ENCODE measurements at places on chromosomes 13 and 19. TPM values are rescaled to one million over a fixed set of nuclear protein-coding genes. Genes with fewer than 3 reads are reported as not detected.

PRSS57 gene
- not detected for total RNA-seq

EDNRB gene
- total RNA-seq: not detected

KLK2 gene
- 1.6 TPM for total RNA-seq

CYP2S1 gene
- 0.15 TPM for total RNA-seq

- H3K4me1 ChIP-seq: peaks cover 25% of the 10 kb centered on the region
- DNase-seq: no peak
- no peak overlapping the region for H3K27ac ChIP-seq
- no peak overlapping the region for H3K4me3 ChIP-seq
- H3K36me3 ChIP-seq: no peaks in the 10 kb centered on the region
Observed at GRCh38 chr19:6718111-6718740, 2.2 kb downstream of the C3 start.

- no peaks in the 10 kb centered on the region for H3K36me3 ChIP-seq
- no peak for DNase-seq
- 0 out of 2 replicates have a peak, but pooled peaks cover 4% of the 10 kb centered on the region for H3K27me3 ChIP-seq
- no peaks in the 10 kb centered on the region for H3K4me1 ChIP-seq
Observed at GRCh38 chr13:26897706-26898550, 137.3 kb upstream of the GPR12 start.

DNA sequence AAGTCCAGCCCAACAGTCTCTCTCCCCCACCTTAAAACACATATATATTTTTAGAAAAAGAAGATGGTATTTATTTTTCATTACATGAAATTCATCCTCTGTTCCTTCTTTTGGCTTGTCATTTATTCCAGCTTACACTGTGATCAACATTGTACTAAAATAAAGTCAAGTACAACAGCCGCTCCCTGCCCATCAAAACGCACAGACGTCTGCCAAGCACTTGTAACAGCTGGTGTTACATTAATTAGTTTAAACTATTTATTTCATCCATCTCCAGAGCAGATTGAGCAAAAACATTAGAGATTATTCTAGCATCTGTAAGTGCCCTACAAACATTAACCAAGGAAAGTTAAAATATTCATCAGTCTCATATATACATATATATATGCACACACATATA lies 350.5 kb downstream of the DACH1 start:
- no peak overlapping the region for H3K4me3 ChIP-seq
- no peaks in the 10 kb centered on the region for H3K36me3 ChIP-seq
- H3K4me1 ChIP-seq: no peaks in the 10 kb centered on the region
- no peak overlapping the region for H3K27ac ChIP-seq
- no peaks in the 10 kb centered on the region for H3K27me3 ChIP-seq

DNA sequence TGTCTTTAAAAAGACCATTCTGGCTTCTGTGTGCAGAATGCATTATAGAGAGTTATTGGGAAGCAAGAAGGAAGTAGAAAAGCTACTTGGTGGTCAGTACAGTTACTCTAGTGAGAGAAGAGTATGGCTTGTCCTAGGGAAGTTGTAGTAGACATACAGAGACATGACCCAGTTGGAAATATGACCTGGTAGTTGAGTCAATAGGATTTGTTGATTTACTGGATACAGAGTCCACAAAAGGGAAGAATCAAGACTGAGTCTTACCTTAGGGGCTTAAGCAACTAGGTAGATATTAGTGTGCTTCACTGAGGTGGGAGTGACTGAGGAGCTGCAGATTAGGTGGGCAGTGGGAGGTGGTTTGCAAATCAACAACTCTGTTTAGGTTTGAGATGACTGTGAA lies 48.8 kb downstream of the RASL11A start:
- no peak for DNase-seq
- H3K36me3 ChIP-seq: no peaks in the 10 kb centered on the region
- no peak overlapping the region for H3K4me3 ChIP-seq
- no peak overlapping the region for H3K27ac ChIP-seq

GRCh38 chr19:50777830-50778303 lies 7.6 kb downstream of the GPR32 start:
- no peaks in the 10 kb centered on the region for H3K4me1 ChIP-seq
- no peak for DNase-seq
- H3K27me3 ChIP-seq: peaks cover 8% of the 10 kb centered on the region

GRCh38 chr13:97382276-97382675 lies 51.7 kb upstream of the RAP2A start:
- no peak overlapping the region for H3K4me3 ChIP-seq
- no peak overlapping the region for H3K27ac ChIP-seq
- H3K36me3 ChIP-seq: no peaks in the 10 kb centered on the region

DNA sequence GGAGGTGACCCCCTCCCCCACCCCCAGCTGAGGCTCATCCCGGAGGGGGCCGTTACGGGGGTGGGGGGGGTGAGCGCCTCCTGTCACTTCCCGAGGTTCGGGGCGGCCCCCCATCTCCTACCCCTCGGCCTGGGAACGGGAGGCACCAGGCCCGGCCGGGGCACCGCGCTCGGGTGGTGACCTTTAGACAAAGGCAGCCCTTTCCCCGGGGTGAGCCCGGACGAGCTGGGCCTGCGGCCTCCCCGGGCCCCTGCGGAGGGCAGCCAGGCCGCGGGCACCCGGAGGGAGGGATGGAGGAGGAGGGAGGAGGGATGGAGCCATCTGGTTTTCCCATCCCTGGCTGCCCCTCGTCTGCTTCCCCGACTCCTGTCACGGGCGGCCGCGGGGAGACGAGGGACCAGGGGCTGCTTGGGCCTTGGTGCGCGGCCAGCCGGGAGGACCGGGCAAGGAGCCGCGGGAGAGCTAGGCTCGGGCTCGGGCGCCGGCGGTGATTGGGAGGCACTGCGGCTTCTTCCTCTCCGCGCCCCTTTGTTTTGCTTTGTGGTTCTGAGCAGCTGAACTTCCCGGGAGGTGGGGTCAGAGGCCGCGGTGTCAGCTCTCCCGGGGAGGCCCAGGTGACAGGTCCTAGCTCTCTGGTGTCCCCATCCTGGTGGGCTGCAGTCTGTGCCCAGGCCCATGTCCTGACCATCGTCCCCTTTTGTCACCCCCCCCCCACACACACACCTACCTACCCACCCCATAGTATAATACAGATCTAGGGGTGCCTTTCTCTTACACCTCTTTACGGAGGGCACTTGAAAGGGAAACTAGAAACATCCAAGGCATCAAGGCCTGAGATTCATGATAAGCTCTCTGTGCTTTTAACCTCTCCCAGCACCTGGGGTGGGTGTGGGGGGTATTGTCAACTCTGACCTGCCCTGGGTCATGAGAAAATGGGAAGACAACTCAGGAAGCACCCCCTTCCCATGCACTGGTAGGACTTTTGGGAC lies 1.3 kb downstream of the BICRA start:
- H3K27ac ChIP-seq: peak overlapping the region; percentile 76
- no peak for DNase-seq
- no peaks in the 10 kb centered on the region for H3K27me3 ChIP-seq

- DNase-seq: no peak
- H3K27me3 ChIP-seq: no peaks in the 10 kb centered on the region
- no peak overlapping the region for H3K4me3 ChIP-seq
- H3K36me3 ChIP-seq: no peaks in the 10 kb centered on the region
- H3K27ac ChIP-seq: no peak overlapping the region
- no peaks in the 10 kb centered on the region for H3K4me1 ChIP-seq
Observed at GRCh38 chr13:67967031-67967430, 736.9 kb upstream of the PCDH9 start.

Data from GM12878 (cell line).